GM23248 (cell line): ENCODE measurements at places on chromosomes 4 and X.
A peak's percentile ranks its signal among the peaks of the same experiment; 100 is the strongest.

DNA sequence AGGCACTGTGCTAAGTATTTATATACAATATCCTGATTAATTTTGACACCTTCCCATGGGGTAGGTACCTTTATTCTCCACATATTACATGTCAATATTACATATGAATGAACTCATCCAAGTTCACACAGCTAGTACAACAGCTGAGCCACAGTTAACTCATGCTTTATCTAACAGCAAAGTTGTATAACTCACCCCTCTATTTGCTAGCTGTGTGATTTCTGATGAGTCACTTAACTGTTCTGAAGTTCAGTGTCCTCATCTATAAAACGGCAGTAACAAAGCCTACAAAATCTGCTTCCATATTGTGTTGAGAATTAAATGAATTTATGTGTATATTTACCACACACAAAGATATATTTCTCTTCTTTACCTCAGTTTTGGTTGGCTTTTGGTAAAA is 48.2 kb upstream of the KDR start:
- peak; percentile 83 for DNase-seq

DNA sequence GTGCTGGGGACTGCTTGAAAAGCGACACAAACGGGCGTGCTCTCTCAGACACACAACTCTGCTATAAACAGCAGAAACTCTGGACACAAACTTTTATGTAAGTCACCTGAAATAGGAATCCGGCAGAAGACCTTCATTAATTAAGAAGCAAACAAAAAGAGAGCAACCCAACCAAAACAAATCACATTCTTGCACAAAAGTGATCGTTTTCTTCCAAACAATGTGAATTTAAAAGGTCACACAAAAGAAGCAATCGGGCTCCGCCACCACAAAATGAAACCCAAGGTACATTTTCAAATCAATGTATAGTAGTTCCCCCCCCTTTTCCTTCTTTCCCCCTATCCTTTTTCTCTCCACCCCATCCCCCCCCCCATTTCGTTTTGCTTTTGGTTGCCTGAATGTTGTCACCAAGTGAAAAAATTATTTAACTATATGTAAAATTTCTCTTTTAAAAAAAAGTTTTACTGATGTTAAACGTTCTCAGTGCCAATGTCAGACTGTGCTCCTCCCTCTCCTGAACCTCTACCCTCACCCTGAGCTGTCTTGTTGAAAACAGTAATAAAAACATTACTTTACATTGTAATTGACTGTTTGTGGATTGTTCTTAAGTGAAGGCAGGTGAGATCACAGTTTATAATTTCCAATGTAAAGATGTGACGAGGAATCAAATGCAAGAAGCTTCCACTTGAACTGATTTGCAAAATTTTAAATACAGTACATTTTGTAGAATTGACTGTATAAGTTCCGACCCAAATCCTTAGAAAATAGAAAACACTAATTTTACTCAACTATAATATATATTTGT is 2.4 kb downstream of the MAB21L2 start:
- DNase-seq = no peak

GRCh38 chr4:11149612-11150259 is 279.0 kb downstream of the HS3ST1 start:
- no peak for DNase-seq

GRCh38 chr4:85491527-85491926 is 16.6 kb downstream of the ARHGAP24 start:
- DNase-seq = no peak

- no peak for DNase-seq
These were observed 131.8 kb upstream of the MAD2L1 start for GRCh38 chr4:120198411-120198810.

DNA sequence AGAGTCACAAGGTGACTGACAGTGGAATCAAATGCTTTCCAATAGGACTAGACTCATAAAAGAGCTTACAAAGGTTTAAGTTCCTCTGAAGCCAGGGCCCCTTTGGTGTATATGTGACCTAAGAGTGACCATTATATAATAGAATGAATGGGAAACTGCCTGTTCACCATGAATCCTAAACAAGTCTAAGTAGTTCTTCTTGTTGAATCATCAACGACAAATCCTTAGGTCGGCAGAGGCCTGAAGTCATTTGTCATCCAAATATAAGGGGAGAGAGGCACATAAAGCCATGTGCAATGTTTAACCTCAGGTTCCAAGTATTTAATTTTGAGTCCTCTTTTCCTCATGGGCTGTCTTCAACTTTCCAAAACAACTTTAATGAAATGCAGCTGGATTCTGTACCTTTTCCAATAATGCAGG is 122.4 kb downstream of the RASL11B start:
- peak; percentile 50 for DNase-seq

DNA sequence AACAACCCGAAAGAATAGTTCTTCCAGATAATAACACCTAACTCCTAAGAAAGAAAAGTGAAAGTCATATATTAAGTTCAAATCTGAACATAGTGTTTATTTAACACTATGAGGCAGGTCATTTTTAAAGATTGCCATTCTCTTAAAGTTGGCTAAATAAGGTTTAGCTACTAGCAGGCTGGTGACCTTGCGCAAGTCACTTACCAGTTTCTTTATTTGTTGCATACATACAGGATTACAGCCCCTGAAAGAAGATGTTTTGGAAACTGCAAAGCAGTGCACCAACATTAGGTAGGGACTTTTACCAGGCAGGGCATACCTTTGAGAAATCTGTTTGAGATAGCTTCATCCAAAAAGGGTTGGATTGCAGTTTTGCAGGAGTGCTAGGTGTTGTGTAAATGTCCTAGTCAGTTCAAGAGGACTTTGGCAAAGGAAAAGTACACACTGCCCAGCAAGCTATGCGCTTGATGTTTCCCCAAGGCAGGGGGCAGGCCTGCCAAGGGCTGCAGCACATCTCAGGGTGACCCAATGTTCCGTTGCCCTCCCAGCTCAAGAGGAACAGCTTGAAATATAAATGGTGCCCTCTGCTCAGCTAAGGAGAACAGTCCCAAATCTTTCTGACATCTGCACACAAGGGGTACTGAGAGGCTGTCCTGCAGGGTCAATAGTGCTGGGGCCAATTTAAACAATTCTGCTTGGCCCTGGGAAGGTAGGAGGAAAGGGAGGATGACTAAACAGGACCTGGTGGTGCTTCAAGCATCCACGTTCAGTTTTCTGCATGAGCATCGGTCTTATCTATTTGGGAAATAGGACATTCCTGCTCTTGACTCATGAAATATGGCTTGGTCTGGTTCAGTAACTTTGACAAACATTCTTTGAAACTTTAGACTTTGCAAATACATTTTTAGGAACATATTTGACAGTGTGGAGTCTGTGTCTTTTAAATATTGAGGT is 130.8 kb downstream of the COL4A6 start:
- no peak for DNase-seq

DNA sequence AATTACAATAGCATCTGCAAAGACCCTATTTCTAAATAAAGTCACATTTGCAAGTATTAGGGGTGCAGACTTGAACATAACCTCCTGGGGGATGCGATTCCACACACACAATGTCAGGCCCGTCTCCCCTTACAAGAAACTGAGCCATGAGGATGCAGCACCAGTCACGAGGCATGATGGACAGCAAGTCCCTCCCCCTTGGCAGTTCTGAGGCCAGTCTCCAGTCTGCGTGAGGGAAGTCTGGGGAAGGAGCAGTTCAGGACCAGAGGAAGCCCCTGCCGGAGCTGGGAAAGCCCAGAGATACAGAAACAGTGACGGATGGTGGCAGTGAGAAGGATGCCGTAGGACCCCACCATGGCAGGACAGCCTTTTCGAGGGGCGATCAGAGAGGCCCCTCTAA is 9.4 kb downstream of the FAM53A start:
- DNase-seq = no peak

DNA sequence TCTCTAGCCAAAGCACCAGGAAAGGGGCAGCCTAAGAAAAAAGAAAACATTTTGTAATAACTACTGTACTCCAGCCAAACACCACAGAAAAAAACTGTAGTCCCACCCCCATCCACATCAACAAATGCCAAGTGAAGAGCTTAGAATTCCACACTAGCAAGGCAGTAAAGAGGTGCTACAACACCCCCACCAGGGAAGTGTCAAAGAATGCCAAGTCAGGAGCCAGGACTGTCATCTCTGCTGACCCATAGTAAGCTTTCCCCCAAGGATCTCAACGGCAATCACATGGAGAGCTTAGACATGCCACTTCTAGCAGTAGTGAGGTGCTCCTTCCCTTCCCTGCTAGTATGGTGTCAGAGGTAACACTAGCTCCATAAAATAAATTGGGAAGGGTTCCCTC is 34.4 kb upstream of the CCDC160 start:
- no peak for DNase-seq

DNA sequence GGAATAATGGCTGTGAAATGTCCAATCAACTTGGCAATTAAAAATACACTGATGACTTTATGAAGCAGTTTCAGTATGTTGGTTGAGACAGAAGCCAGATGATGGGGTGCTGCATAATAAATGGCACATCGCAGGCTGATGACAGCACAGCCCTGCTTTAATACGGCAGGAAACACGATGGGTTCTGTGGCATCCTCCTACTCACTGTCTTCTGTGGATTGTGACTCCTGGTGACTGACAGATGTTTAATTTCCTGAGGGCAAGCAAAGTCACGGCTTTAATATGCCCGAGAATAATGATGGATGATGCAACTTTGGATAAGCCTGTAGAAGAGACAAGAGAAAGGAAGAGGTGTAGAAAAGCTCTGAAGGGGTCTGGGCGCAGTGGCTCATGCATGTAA is 295.4 kb downstream of the TRIML1 start:
- DNase-seq = no peak

GRCh38 chr4:101136373-101137370 is 210.7 kb downstream of the PPP3CA start:
- DNase-seq = no peak

- DNase-seq = no peak
These were observed 10.1 kb downstream of the GK start for GRCh38 chrX:30663322-30663721.

- DNase-seq = peak; percentile 72
These were observed 164.9 kb downstream of the DCTD start for GRCh38 chr4:182752158-182752910.

DNA sequence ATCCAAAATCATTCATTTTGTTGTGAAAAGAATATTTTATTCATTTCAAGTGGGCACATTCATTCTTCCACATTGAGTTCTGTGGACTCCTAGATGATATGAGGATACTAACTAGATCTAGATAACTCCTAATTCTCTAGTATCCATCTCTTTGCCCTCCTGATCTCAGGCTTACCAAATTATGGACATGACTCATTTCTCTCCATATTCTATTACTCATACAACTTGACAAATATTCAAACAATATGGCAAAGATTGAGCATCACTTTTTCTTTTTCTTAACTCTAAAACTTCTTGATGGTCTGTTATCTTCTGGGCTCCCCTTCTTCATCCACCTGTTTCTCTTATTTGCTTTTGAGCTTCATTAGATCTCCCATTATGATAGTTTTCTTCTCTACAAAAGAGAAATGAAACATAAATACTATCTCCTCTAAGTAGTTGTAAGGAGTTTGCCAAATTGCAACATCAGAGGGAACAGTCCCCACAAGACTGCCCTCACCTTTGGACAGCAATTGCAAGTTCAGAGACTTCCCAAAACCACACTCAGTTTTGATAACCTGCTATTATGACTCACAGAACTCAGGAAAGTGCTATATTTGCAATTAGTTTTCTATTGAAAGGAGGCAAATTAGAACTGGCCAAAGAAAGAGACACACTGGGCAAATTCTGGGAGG is 422.9 kb downstream of the SPRY1 start:
- DNase-seq = peak; percentile 51

DNA sequence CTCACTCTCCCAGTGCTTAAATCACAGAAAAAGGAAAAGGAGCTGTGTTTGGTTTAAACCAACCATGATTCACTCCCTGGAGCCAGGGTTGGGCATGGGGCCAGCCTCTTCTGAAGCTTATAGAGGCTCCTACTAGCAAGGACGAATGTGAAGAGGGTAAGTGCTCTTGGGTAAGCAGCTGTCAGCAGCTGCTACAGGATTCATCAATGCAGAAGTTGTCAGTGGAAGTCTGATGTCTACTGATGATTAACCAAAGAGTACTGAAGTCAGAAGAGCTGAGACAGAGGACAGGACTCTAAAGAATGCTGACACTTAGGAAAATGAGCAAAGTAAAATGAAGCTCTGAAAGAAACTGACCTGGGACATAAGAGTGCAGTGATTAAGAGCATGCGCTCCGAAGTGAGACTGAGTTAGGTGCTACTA is 32.7 kb upstream of the JADE1 start:
- DNase-seq = peak; percentile 91

DNA sequence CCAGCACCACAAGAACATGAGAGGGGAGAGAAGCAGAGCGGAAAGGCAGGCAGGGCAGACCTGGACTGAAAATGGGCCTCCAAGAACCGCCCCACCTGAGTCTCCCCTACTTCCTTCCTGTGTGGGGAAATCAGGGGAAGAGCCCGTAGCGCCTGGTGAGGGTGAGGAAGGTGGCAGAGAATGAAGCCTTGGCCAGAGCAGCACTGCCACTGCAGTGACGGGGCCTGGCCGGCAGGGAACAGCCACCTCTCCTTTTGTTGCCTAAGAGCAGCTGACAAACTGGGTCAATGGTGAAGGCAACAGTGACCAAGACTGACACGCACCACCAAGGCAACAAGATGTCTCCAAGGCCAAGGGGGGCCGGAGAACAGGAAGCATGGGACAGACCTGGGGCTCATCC is 58.4 kb upstream of the CBR4 start:
- DNase-seq = no peak
